ENCODE measurements at places on chromosomes 13 and 19. TPM values are rescaled to one million over a fixed set of nuclear protein-coding genes. Genes with fewer than 3 reads are reported as not detected.

Gene COMP
- 1.3 TPM for total RNA-seq

Gene PCDH20
- total RNA-seq, result not detected

Gene GNG14
- total RNA-seq, result not detected

Gene LYPD4
- not detected for total RNA-seq

Gene ITGBL1
- 285 TPM for total RNA-seq

Gene TUBA3C
- total RNA-seq, result not detected

Gene SMARCA4
- 35.0 TPM for total RNA-seq

Gene KLK3
- not detected for total RNA-seq

Gene CD70
- not detected for total RNA-seq

Gene CDC42EP5
- total RNA-seq, result 16.1 TPM

Gene C13orf46
- total RNA-seq, result 0.28 TPM

Gene GRIN2D
- 0.18 TPM for total RNA-seq

Gene TFDP1
- 25.0 TPM for total RNA-seq

Gene ZNF283
- 11.4 TPM for total RNA-seq

Gene FGF22
- total RNA-seq, result under 0.01 TPM

Gene CKM
- total RNA-seq, result not detected

Gene LRRC8E
- 6.3 TPM for total RNA-seq

Gene RFPL4A
- total RNA-seq, result not detected

Gene KLHL1
- total RNA-seq, result not detected

Gene ZNF835
- total RNA-seq, result 0.18 TPM

Gene SH2D3A
- 0.28 TPM for total RNA-seq

Gene LRRC25
- 0.14 TPM for total RNA-seq

Gene CEACAM16
- not detected for total RNA-seq

Gene ZNF320
- 8.1 TPM for total RNA-seq

Gene ERCC2
- 27.3 TPM for total RNA-seq

Measured in smooth muscle cell of bladder (primary cell).